HEK293T (cell line): ENCODE measurements at places on chromosomes 7 and 10.

GRCh38 chr7:22582863-22583622 lies 83.1 kb upstream of the STEAP1B start:
- no peak for DNase-seq

- DNase-seq: no peak
Measured at GRCh38 chr7:71285571-71286145, 153.7 kb downstream of the GALNT17 start.

GRCh38 chr7:29102558-29103151 lies 43.7 kb downstream of the CPVL start:
- DNase-seq: peak; percentile 59

DNA sequence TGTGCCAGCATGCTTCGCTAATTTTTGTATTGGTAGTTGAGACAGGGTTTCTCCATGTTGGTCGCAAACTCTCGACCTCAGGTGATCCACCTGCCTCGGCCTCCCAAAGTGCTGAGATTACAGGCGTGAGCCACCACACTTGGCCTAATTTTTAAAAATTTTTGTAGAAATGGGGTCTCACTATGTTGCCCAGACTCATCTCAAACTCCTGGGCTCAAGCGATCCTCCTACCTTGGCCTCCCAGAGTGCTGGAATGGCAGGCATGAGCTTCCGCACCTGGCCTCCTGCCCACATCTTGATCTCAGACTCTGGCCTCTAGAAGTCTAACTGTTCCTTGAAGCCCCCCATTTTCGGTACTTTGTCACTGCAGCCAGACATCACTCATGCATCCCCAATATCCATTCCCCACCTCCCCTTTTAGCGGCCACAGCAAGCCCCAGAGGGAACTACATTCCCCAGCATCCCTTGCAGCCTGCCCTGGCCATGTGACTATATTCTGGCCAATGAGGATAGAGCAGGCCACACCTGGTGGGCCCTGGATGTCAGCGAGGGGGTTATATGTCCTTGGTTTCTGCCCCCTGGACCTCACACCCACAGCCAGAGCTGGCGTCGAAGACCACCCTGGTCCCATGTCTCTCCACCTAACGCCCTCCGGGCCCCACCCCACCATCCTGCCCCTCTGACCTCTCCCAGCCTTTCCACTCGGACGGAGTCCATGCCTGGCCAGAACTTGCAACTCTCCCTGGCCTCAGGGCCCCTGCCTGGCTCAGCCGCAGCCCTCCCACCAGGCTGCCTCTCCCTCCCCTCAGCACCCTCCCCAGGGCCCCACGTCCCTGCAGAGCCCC lies 33.8 kb downstream of the MICALL2 start:
- peak; percentile 66 for DNase-seq

DNA sequence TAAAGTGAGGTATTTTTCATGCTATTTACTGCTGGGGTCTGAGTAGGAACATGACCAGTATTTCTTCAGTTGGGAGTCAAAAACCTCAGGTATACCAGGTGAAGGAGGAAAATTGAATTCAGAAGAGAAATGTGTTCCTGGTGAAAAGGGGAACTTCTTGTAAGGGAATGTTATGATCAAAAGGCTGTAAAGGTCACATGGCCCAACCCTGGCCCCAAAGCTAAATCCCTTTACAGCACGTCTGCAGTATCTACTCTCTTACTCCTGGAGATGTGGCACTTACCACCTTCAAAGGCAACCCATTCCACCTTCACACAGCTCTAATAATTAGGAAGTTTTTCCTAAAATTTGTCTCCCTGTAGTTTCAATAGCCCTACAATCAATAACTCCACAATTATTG lies 15.2 kb downstream of the PIK3AP1 start:
- DNase-seq: no peak

GRCh38 chr7:94146408-94146807 lies 142.3 kb upstream of the BET1 start:
- no peak for DNase-seq

DNA sequence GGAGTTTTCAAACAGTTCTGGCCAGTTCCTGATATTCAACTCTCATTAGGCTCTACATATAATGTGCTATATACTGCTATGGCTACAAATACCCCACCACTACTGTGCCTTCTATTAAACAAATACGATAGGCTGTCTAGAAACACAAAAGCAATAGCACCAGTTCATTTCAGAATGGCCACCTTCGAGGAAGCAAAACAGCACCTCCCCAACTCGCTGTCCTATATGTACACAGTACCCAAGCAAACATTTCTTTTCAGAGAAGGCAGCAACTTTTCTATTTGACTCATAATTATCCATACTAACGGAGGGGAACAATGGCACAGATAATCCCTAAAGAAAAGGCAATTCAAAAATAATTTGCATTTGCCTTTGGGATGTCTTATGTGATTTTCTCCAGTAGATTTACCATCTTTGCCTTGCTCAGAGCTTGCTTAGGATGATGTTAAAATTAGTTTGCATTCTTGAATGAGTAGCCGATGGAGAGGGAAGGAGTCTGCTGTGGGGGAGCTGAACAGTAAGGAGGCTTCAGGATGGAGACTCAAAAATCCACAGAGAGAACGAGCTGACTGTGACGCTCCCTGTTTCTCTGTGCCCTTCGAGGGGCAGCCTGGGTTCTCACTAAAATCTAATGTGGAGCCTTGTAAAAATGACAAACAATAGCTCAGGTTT lies 218.7 kb downstream of the FANK1 start:
- no peak for DNase-seq

DNA sequence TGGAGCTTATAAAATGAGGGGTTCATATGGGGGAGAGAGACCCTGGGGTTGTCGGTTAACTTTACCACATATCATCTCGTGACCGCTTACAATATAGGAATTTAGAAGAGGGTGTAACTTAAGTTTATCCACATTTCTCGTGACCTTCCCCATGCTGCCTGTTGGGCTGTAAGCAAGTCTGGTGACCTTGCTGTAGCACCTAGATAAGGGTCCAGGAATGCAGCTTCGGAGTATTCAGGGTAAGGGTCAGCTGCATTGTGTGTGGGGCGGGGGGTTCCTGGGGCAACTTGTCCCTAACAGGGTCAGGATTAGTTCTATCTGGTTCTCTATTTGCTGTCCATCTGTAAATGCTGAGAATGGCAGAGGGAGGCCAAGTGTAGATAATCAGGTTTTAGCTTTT lies 1.3 kb upstream of the CHST3 start:
- no peak for DNase-seq

DNA sequence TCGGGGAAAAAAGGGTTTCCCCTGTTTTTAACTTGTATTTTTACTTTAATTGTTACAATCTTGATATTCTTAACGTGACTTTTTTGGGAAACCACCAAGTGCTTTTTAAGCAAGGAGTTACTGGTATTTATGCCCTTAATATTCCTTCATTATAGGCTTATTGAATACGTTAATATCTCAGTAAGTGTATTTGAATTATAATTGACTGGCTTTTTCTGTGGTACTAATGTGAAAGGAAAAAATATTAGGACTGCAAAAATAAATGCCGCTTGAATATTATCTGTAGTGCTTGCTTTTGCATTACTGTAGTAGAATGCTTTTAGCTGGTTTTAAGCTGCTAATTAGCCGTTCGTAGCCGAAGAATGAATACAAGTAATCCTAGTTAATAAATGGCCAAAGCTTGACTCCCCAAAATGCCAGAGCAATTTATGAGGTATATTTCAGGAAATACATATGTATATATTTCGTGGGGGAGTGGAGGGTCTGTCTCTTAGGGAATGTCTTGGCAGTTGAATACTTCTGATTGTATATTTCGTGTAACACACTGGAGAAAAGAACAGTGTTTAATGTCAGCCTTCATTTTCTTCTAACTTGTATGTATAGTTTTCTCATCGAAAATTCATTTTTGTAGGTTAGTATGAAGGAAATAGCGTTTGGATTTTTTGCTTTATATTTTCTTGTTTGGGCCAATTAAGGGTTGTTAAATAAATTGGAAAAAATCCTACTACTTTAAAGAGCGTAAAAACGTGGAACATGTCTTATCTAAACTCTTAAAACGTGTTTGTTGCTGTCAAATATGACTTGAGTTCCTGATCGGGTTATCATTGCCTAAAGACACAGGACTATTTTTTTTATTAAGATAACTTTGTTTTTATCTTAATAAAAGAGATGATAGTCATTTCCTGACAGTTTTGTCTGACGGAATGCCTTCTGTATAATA lies 1.5 kb downstream of the PDCD4 start:
- DNase-seq: no peak

DNA sequence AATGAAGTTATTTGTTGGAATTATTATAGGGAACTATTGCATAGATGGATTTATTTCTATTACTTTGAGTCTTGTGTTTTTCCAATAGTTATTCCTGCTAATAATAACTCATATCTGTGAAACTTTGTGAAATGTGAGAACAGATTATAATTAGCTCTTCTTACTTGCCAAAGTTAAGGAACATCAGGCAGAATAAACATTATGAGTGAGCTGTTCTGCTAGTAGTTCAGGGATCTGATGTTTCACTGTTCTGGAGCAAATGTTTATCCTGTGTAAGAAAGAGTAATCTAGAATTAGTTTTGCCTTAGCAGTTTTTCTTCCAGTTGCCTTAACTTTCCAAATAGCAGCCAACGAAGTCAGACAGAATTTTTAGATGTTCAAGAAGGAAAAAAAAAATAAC lies 245.2 kb upstream of the PLXDC2 start:
- no peak for DNase-seq

DNA sequence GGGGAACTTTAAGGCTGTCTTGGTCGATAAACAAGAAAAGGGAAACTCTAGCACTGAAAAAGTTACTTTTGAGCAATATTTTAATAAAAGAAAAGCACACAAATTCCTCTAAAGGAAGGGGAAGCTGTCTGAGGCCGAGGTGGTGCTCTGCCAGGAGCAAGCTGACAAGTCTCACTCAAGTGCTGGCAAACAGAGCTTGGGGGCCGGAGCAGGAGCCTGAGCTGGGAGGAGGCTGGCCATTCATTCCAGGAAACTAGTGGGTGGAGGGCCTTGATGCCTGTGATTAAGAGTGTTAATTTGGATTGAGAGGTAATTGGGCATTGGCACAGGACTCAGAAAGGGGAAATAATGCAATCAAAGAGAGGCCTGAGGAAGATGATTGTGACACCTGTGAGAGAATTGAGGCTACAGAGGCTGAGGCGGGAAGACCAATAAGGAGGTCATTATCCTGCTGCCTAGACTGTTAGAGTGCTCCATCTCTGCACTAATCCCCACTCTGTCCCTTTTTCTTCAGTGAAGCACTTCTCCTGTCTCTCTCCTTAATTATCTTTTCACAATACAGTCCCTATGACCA lies 154.9 kb upstream of the COL1A2 start:
- no peak for DNase-seq

DNA sequence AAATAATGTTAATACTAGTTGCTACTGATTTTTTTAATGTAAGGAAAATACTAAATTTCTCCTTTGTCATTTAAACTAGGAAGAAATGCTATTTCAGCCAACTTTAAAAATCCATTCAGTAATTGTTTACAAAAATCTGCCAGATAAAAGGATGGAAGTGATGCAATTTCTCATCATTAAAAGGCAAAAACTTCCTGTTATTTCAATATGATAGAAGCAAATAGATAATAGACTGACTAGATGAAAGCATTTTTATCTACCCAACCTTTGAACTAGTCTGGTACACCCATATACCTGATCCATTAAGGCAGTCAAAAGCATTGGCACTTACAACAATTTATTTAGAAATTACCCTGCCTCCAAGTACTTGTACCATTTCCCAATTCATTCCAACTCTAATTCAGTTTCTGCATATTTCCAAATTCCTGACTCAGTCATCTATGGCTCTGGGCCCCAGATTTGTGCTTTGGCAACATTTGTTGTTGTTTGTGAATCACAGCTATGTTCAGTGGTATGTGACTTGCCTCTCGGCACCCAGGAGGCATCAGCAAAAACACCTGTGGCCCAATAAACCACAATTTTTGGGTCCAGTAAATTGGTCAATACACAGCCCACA lies 482.6 kb upstream of the SEMA3A start:
- DNase-seq: no peak

DNA sequence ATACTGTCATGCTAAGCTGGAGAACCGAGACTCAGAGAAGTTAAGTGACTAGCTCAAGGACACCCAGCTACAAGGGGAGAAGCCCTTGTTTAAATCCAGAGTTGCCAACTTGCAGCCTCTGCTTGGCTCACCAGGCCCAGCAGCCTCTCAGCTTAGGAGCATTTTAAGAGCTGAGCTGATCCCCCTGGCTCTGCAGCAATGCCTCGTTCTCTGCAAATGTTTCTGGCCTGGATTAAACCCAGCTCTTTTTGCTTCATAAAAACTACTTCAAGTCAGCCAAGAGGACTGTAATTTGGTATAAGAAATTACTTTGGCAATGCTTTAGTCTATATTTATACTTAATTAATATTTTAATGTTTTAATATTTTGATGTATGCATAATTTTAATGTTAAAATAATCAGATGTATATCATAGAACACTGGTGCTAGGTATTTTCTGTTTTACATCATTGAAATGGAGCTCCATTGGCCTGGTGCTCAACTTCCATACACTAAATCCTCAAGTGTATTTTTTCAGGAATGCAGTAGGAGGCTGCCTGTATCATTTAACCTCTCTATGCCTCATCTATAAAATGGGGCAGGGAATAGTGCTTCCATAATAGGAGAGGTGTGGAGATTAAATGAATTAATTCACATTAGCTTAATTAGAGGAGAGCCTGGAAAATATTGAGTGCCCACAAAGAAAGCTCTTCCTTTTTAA lies 184.2 kb downstream of the EMX2 start:
- no peak for DNase-seq

DNA sequence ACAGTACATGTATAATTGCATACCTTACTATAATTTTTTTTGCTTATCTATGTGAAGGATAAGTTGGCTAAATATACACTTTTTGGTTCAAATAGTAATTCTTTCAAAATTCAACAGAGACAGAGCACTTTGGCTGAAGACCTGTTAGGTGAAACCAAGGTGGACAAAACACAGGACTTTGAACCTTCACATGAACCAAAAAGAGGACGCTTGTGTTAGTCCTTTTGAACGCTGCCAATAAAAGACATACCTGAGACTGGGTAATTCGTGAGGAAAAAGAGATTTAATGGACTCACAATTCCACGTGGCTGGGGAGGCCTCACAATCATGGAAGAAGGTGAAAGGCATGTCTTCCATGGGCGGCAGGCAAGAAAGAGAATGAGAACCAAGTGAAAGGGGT lies 4.7 kb upstream of the AGMO start:
- DNase-seq: no peak

GRCh38 chr7:9505516-9505915 lies 1072.1 kb downstream of the NXPH1 start:
- DNase-seq: no peak

- DNase-seq: no peak
Measured at GRCh38 chr10:60496181-60496580, 106.5 kb upstream of the ANK3 start.
